ENCODE measurements at places on chromosomes 4 and X. TPM values are rescaled to one million over a fixed set of nuclear protein-coding genes. Genes with fewer than 3 reads are reported as not detected.

- no peak for DNase-seq
Observed at GRCh38 chr4:4930677-4931076, 71.2 kb downstream of the MSX1 start.

HSFX3 gene
- not detected for total RNA-seq

SLBP gene
- 18.2 TPM for total RNA-seq

GRCh38 chrX:46710927-46711623, 47.8 kb downstream of the SLC9A7 start:
- DNase-seq: no peak

DNA sequence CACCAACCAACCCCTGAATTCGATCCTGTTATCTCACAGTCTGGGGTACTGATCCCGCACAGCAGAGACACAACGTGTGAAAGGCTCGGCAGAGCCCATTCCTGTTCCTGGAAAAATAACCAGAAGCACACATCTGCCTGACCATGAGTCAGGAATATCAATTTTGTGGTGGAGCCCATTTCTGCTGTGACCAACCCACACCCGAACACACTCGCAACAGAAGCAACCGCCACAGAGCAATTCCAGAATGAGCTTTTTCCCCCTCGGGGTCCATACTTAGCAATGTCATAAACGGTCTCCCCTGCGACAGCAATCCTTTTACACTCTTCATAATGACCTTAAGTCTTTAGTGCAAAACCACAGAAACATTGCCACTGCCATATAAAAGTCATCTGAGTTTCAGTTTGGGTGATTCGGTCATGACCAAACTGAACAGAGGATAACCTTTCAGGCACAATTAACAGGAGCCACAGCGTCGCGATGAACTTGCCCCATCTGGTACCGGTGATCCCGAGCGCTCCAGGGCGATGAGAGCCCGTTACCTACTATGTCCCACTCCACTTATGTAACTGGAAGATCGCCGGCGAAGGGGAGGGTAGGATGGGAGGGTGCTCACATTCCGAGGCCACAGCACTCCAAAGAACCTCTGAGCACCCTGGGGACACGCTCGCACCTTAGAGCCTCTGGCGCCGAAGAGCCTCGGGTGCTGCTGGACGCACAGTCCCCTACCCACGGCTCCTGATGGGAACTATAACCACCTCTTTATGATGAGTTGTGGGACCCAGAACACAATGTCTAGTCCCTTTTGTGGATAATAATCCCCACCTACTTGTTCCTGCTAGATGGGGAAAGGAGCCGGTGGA, 1.1 kb downstream of the MECP2 start:
- no peak for DNase-seq

DNA sequence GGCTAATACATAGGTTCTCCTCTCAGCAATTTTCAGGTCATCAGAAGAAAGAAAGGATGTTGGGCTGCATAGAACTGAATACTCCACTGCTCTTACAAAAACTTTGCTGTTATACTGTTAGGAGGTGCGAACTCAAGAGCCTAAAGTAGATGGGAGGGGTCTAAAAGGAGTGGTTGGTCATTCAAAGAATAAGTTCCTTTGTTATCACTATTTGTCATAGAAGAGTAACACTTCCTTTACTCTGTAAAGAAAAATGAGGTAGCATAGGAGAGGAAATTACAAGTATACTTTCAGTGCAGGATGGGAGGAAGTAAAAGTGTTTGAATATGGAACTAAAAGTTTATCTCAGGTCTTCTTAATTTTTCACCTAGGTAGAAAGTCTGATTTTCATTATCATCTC, 61.5 kb downstream of the CCNI start:
- no peak for DNase-seq

DNA sequence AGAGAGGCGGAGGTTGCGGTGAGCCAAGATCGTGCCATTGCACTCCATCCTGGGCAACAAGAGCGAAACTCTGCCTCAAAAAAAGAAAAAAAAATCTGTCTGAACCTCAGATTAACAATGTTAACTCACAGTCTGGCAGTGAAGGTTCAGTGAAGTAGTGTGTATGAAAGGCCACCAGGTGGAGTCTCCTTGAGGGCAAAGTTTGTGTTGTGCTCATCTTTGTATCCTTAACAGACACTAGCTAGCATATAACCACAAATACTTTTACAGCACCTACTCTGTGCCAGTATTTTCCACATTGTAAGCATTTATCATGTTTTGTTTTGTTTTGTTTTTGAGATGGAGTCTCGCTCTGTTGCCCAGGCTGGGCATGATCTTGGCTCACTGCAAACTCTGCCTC, 46.0 kb upstream of the MGST2 start:
- no peak for DNase-seq

GRCh38 chrX:128759177-128759576, 707.0 kb upstream of the ACTRT1 start:
- DNase-seq: no peak

HSD17B11 gene
- total RNA-seq: 24.1 TPM

DNA sequence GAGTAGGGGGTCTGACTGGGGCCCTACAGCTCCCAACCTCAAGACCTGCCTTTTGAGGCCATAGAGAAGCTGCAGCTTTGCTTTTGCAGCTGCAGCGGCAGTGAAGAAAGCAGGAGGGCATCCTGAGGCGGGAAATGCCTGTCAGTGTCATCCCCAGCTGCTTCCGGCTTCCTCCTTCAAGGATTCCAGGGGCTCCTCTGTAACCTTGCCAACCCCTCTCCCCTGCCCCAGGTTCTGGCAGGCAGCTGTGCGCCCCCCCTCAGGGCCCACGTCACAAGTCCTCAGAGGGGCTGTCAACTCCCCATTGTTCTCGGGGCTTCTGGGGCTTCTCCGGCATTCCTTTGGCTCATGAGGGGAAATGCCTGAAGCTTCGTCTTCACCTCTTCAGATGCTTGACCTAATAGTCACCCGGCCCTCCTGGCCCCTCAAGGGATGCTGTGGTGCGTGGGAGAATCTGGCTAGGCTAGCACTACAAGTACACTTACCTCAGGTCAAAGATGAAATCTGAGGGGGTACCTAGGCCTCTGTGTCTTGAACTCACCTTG, 31.9 kb downstream of the APLN start:
- DNase-seq: no peak

GRCh38 chrX:617401-617800, 13.2 kb upstream of the SHOX start:
- DNase-seq: no peak

- DNase-seq: no peak
Observed at GRCh38 chrX:21926527-21927278, 13.8 kb upstream of the SMS start.

RBM46 gene
- total RNA-seq: 0.06 TPM

JAKMIP1 gene
- 0.10 TPM for total RNA-seq

DNA sequence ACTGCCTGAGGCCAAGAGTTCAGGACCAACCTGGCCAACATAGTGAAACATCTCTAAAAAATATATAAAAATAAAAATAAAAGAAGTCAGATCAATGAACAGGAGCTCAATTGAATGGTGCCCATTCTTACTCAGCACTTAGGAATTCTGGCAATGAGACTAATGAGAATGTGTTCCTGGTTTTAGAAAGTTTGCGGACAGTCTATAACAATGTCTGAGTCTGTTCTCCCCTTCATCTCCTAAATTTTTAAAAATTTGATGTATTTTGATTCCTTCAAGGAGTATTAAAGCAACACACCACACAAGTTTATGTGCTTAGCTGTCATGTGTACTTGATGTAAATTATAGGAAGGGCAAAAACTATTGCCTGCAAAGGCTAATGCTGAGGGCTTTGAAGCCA, 30.6 kb upstream of the KCNIP4 start:
- DNase-seq: no peak

- no peak for DNase-seq
Observed at GRCh38 chrX:34426334-34426733, 230.8 kb downstream of the TMEM47 start.

DNA sequence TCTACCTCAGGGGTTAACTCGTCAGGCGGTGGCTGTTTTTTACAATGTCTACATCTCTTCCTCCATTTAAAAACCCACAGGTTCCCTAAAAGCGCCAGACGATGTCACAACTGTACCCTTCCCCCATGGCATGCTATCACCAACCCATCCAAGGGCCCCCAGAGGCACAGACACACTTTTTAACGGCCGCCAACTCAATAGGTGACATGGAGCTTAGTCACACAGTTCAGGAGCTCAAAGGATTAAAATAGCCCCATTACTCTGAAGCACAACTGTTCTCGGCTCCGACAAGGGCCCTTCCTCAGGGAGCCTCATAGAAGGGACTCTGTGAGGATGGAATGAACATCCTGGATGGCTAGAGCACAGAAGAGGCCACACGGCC, 12.4 kb downstream of the SH3KBP1 start:
- DNase-seq: no peak

FMR1NB gene
- not detected for total RNA-seq

PDLIM3 gene
- 319 TPM for total RNA-seq

CT55 gene
- total RNA-seq: not detected

FRMD7 gene
- not detected for total RNA-seq

- DNase-seq: no peak
Observed at GRCh38 chr4:113050837-113051236, 1.4 kb downstream of the ANK2 start.

DNA sequence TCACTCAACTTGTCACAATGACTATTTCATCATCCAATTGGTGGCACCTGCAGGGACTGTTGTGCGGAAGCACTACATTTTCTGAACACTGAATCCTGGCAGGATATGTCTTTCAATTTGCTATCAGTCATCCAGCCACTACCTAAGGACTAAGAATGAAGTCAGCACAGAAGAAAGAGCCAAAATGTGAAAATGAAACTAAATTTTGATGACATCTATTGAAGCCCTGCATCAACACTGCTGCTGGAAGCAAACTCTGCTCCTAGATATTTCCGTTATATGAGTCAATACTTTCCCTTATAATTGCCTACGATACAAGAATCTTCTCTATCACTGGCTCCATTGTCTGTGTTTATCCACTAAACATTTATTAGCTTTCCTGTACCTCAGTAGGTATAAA, 917.9 kb downstream of the RAPGEF2 start:
- DNase-seq: no peak

CDX4 gene
- total RNA-seq: not detected

- peak; percentile 83 for DNase-seq
Observed at GRCh38 chr4:683982-684622, 4.8 kb downstream of the SLC49A3 start.

GRCh38 chr4:102114118-102114630, 231.1 kb downstream of the SLC39A8 start:
- no peak for DNase-seq

ZFYVE28 gene
- 5.2 TPM for total RNA-seq

DNA sequence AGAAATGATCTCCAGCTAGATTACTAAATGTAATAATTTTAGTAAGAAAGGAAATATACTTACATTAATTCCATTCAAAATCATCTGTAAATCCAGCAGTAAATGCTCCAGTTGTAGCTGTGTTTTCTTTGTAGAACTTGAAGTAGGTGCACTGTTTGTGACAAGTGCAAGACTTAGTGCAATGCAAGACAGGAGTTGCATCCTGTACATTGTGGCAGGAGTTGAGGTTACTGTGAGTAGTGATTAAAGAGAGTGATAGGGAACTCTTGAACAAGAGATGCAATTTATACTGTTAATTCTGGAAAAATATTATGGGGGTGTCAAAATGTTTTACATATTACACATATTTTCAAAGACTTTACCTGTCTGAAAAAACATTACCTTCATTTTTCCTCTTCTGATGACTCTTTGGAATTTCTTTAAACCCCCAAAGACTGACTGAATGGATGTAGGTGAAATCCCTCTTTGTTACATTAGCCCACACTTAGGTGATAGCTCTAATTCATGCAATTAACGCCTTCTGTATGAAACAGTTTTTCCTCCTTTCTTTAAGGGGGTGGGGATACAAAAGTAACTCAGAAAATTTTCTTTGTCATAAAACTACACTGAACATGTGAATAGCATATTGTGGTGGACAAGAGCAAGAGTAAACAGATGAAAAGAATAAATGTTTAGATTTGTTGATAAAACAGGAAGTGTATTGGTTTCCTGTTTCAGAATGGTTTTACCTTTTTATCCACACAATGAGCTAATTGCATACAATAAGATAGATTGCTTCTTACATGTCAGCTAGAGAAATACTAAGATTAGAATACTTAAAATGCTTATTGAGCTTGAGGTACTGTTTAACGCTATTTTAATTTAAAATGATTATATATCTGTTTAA, at the start of gene IL2:
IL2 (minus strand) TSS at position 495 of the 886 bp plus-strand sequence; CDS start at position 210, 285 bp downstream.
- DNase-seq: no peak

CCDC120 gene
- 2.7 TPM for total RNA-seq

GRCh38 chr4:14879683-14880082, 122.6 kb upstream of the CPEB2 start:
- no peak for DNase-seq

GRCh38 chr4:29047341-29048041, 1672.7 kb upstream of the PCDH7 start:
- DNase-seq: no peak

DNA sequence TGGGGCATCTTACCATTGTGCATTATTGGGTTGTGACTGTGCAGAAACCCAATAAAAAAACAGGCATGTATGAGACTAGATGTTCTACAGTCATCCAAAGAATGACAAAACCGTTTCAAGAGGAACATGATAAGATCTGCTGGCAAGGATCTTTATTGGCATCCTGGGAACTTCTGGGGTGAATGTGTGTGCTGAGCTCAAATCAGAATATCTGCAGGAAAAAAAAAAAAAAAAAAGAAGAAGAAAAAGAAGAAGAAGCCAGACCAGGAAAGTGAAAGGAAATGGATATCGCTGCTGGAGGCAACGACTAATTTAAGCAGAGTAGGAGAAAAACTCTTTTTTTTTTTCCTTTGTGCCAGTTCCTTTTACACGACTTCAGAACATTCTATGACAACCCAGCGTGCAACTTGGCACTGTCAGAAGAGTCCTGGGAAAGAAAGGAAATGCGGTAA, 484.2 kb upstream of the BOD1L1 start:
- DNase-seq: no peak

GK2 gene
- total RNA-seq: not detected

GRCh38 chrX:30637874-30638815, 15.1 kb upstream of the GK start:
- no peak for DNase-seq

- no peak for DNase-seq
Observed at GRCh38 chr4:7007944-7008343, 35.2 kb upstream of the TADA2B start.

- no peak for DNase-seq
Observed at GRCh38 chrX:153651540-153652079, 4.6 kb downstream of the DUSP9 start.

COL4A6 gene
- 14.7 TPM for total RNA-seq

- peak; percentile 18 for DNase-seq
Observed at GRCh38 chrX:56994375-56995270, 718 bp downstream of the SPIN3 start.
